Stimulated activated CD4-positive, alpha-beta T cell treated with anti-CD3 and anti-CD28 coated beads, Interleukin-1b, Interleukin-23, amount 100 ng/mL, for 48 hours (primary cell): ENCODE measurements at places on chromosomes 3 and 15.

DNA sequence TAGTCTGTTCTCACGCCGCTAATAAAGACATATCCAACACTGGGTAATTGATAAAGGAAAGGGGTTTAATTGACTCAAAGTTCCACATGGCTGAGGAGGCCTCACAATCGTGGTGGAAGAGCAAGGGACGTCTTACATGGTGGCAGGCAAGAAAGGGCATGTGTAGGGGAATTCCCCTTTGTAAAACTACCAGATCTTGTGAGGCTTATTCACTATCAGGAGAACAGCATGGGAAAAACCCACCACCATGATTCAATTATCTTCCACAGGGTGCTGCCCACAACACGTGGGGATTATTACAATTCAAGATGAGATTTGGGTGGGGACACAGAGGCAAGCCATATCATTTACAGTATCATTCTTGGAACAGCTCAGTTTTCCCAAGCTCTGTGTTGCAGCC, 268.0 kb downstream of the SUCLG2 start:
- DNase-seq = no peak

- no peak for DNase-seq
These were observed 113.1 kb downstream of the EDEM1 start for GRCh38 chr3:5300638-5301037.

DNA sequence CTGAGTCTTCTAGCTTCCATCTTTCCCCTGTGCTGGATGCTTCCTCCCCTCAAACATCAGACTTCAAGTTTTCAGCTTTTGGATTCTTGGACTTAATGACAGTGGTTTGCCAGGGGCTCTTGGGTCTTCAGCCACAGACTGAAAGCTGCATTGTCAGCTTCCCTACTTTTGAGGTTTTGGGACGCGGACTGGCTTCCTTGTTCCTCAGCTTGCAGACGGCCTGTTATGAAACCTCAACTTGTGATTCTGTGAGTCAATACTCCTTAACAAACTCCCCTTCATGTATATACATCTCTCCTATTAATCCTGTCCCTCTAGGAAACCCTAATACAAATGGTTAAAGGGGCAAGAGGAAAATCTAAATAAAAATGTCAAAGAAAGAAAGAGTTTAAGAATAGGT, 100.1 kb downstream of the ABI3BP start:
- DNase-seq = no peak

DNA sequence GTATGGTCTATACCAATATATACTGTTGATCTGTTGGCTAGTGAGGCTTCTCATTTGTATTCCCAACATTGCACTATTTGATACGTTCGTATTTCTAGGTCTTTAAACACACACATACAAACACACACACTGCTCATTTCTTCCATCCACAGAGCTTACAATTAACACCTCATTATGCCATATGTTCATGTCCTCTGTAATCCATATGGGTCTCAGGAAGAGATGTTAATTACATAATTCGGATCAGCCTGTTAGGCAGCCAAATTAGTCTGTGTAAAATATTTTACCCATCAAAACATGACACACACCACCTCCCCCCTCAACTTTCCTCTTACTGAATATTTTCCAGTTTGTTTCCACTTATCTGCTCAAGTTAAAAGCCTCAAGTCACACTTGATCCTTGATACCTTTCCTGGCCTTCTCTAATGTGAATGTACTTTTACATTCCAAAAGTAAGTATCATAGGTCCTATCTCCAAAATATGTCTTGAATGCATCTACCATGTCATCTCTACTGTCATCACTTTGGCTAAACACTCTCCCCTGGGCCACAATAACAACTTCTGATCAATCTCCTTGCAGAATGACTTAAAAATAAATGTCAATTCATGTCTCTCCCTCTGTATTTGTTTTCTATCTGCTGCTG, 28.2 kb downstream of the EOGT start:
- DNase-seq = no peak

DNA sequence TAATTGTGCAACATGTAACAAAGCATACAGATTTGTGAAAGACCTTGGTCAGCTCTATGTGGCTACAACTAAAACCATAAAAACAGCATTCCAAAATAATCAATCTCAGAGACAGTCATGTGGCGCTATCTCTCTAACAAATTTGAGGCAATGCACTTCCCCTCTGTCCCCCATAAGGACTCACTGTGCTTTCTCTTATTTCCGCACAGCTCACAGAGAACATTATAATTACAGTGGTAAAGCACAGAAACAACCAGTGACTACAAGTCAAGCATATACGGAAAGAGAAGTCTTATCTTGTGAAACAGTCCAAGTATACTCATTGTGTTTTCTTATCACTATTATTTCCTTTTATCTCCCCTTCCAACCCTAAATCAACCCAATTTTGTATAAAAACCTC, 64.3 kb downstream of the RYK start:
- no peak for DNase-seq

GRCh38 chr3:89289574-89290190, 182.3 kb downstream of the EPHA3 start:
- DNase-seq = no peak
